Neural crest cell (in vitro differentiated cells): ENCODE measurements at places on chromosomes 7 and 10. TPM values are rescaled to one million over a fixed set of nuclear protein-coding genes. Genes with fewer than 3 reads are reported as not detected.

CCL26 gene
- not detected in 2 replicates for total RNA-seq

GRCh38 chr7:97094284-97094930 is 23.1 kb upstream of the SDHAF3 start:
- no peak for DNase-seq

DNA sequence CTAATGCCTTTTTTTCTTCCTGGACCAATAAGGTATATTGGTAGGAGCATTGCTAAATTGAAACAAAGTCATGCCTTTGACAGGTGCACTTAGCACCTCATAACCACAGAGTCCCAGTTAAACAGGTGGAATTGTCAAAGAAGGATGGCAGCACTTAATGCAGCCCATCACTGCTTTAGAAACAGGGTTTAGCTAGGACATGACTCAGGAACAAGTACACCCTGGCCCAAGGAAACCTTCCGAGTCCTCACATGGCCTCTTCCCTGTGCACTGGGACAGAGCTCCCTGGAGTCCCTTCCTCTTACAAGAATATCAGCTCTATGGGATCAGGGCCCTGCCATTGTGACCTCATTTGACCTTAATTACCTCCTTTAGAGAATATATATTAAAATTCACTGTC is 382.7 kb downstream of the EXOC4 start:
- no peak for DNase-seq

- DNase-seq, result no peak
Observed at GRCh38 chr7:110889335-110889734, 201.6 kb upstream of the LRRN3 start.

GRCh38 chr10:95392681-95393164 is 101.9 kb upstream of the PDLIM1 start:
- DNase-seq, result no peak

DNA sequence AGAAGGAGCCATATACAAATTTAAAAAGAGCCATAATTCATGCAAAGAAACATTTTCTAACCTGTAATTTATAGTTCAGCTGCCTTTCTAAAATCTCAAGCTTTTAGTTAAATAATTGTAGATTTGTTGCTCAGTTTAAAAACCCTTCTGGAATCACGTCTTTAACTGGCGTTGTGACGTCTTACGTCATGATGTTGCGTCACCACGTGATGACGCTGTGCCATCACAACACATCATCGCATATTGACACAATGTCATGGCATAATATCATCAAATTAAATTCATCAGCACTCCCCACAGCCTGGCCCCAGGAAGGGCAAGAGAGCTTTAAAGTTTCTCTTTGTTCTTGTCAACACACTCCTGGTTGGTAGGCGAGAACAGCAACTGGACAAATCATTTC is 194.8 kb downstream of the GRM8 start:
- DNase-seq, result no peak

DNA sequence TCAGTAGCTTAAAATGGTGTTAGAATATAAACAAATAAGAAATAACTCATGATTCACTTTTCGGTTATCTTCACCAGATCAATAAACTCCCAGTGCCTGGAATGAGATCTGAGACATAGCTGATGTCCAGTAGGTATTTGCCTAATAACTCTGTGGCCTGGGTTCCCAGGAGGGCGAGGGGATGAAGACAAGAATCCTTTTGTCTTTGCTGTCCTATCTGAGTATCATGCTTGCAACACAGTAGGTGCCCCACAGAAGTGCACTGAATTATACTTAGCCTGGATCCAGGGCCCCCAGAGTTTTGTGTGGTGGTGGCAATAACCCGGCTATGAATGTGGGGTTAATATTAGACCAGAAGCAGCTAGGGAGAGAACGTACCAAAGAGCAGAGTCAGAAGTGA is 350.1 kb upstream of the AOAH start:
- no peak for DNase-seq
